ENCODE measurements at places on chromosomes 13 and 19. TPM values are rescaled to one million over a fixed set of nuclear protein-coding genes. Genes with fewer than 3 reads are reported as not detected.

Gene KLK3
- total RNA-seq = not detected

Gene CPB2
- not detected for total RNA-seq

Gene ZBTB32
- not detected for total RNA-seq

Gene SIGLEC5
- 0.44 TPM for total RNA-seq

Gene PLIN4
- 0.50 TPM for total RNA-seq

Gene HSH2D
- 0.11 TPM for total RNA-seq

Gene IL27RA
- total RNA-seq = 4.1 TPM

Gene KLF12
- 57.2 TPM for total RNA-seq

Gene GIPC3
- total RNA-seq = 0.20 TPM

Gene AMER2
- 21.0 TPM for total RNA-seq

Gene CABP5
- not detected for total RNA-seq

Gene NDUFA7
- total RNA-seq = 92.6 TPM

Gene ZNF221
- 18.2 TPM for total RNA-seq

Gene FUT6
- total RNA-seq = not detected

Gene CERS1
- total RNA-seq = 32.8 TPM

Gene NFIX
- 61.8 TPM for total RNA-seq

Gene PRODH2
- not detected for total RNA-seq

Gene TUBA3C
- not detected for total RNA-seq

Gene NBEA
- total RNA-seq = 39.1 TPM

Gene MTUS2
- 8.6 TPM for total RNA-seq

Gene IRGC
- total RNA-seq = not detected

Gene KL
- total RNA-seq = 8.5 TPM

Gene URAD
- total RNA-seq = not detected

Gene SH2D3A
- 0.20 TPM for total RNA-seq

Gene KIR3DL1
- not detected for total RNA-seq

Gene BRCA2
- 4.6 TPM for total RNA-seq

Gene ZNF701
- 30.6 TPM for total RNA-seq

Gene CALR3
- total RNA-seq = 0.39 TPM

Gene GSX1
- total RNA-seq = 0.20 TPM

All from spinal cord (tissue), 10 donors.